ENCODE measurements at places on chromosomes 7 and 10. TPM values are rescaled to one million over a fixed set of nuclear protein-coding genes. Genes with fewer than 3 reads are reported as not detected.

DNA sequence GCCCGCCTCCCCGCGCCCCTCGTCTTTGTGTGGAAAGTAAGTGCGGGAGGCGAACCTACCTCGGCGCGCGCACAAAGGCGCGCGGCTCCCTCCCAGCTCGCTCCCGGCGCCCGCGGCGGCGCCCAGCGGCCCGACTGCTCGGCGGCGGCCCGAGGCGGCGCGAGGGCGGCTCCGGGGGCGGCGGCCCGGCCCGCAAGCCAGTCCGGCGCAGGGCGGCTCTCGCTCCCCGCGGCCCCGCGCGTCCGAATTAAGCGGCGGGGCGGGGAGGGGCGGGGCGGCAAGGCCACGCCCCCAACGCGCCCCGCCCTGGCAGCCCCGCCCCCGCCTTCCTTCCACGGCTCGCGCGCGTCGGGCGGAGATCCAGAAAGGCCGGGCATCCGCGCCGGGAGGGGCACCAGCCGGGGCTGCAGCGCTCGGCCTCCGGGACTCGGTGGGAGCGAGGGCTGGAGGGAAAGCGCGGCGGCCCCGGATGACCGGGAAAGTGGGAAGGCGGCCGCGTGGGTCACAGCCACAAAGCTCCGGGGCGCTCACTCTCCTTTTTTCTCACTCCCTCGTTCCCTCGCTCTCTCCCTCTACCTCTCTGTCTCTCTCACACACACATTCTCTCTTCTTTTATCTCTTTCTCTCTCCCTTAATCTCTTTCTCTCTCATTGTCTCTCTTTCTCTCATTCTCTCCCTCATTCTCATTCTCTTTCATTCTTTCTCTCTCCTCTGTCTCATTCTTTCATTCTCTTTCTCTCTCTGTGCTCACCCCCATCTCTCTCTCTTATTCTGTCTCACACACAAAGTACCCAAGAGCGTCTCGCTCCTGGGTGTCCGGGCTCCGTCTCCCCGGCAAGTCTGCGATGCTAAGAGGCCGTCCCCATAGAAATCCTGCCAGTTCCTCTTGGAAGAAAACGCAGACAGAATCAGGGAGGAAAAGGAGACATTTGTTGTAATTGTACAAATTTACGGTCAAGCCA is 170.2 kb downstream of the FAM107B start:
- DNase-seq: peak; percentile 16

The SPDYE6 gene
- total RNA-seq: not detected

- no peak for DNase-seq
These were observed 213.1 kb downstream of the CREB5 start for GRCh38 chr7:28625432-28625831.

DNA sequence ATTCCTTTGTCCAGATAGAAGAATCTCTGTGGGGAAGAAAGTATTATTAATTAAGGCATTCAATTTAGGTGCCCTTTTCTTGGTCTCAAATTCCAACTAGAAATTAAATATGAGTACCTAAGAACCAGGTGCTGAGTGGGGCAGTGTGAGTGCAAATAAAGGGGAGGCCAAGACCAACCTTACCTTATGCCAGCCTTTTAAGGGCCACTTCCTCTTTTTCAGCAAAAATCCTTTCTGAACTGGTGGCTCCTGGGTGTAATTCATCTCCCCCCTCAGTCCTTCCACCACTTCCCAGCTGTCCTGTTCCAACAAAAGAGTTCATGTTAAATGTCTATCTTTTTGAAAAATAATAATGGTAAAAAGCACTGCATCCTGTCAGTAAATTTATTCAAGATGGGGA is 108.2 kb downstream of the OSBPL3 start:
- no peak for DNase-seq

- DNase-seq: no peak
These were observed 82.8 kb downstream of the PPP1R3C start for GRCh38 chr10:91550021-91550420.

The GRB10 gene
- 13.4 TPM for total RNA-seq

DNA sequence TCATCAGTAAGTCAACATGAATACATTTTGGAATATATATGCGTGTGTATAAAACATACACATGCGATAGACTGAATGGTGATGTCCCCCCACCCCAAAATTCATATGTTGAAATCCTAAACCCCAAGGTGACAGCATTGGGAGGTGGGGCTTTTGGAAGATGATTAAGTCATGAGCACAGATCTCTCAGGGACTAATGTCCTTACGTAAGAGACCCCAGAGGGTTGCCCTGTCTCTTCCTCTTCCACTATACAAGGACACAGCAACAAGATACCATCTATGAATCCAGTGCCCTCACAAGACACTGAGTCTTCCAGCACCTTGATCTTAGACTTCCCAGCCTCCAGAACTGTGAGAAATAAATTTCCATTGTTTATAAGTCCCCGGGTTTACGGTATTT is 22.5 kb downstream of the DRGX start:
- DNase-seq: no peak

- DNase-seq: no peak
These were observed 47.7 kb downstream of the VIPR2 start for GRCh38 chr7:159096736-159097581.

The GSTO2 gene
- total RNA-seq: 55.8 TPM

The STOX1 gene
- total RNA-seq: 0.17 TPM

The DDC gene
- total RNA-seq: not detected

DNA sequence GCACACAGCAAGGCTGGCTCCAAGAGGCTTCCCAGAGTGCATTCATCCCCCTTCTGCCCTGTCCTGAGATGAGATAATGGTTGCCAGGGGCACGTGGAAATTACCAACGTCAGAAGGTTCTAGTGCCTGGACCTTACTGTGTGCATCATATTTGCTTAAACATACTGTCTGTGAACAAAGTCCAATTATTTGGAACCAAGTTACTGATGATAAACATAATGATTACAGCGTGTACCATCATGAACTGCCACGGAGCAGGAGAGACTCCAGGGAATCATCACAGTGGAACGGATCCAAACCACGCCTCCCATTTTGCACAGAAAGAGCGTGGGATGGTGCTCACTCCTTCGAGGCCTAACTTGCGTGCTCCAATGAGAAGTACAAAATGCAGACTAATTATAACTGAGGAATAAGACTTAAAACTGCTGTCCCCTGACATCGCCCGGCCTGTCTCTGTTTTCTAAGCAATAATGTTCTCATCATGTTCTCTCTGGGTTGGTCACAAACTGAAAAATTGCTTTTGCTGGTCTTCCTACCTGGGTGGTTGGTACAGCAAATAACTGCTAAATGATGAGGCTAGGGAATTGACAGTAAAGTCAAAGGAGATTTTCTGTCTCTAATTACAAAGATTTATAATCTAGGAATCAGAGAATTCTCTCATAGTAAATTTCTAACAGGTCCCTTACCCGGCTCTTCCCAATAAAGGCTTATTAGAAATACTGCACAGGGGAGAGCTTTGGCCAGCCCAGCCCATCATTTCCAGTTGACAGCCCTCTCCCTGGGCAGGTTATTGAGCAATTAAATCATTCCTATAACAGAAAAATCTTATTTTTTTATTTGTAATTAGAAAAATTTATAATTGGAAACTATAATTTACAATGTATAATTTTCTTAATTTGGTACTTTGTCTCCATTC is 182.2 kb downstream of the CAMK1D start:
- peak; percentile 2 for DNase-seq

The MEST gene
- total RNA-seq: 42.3 TPM

- DNase-seq: peak; percentile 34
These were observed 140.8 kb downstream of the GLCCI1 start for GRCh38 chr7:8109196-8110022.

DNA sequence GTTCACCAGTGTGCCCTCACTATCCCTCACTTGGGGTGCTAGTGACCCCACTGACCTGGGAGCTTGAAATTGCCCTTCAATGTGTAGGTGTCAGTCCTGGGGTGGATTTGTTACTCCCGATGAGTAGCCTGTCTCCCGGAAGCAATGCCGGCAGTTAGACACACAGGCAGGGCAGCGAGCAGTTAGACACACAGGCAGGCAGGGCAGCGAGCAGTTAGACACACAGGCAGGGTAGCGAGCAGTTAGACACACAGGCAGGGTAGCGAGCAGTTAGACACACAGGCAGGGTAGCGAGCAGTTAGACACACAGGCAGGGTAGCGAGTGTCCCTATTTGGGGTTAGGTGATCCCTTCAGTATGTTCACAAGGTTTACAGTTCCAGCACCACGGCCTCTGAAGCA is 44.0 kb downstream of the VWA2 start:
- no peak for DNase-seq

DNA sequence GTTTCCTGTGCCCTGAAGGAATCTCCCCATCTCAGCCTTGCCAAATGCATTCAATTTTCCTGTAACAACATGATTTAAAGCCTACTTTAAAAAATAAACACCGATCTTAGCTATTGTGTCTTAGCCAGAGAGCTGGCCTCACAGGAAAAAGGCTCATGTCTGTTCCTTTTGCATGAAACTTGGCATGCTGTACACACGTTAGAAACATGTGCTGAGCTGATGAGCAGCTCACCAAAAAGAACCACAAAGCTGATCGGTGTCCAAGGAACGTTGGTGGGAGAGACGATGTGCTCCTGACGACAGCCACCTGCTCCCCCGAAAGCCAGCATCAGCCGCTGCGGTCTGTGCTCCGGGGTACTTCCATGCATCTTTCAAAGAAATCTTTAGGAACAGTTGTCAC is 135.9 kb downstream of the ADARB2 start:
- DNase-seq: no peak

Measured in foreskin keratinocyte (primary cell).